Stimulated activated CD8-positive, alpha-beta memory T cell treated with anti-CD3 and anti-CD28 coated beads, Interleukin-15, amount 100 ng/mL, for 24 hours (primary cell): ENCODE measurements at places on chromosomes 12 and 14.

DNA sequence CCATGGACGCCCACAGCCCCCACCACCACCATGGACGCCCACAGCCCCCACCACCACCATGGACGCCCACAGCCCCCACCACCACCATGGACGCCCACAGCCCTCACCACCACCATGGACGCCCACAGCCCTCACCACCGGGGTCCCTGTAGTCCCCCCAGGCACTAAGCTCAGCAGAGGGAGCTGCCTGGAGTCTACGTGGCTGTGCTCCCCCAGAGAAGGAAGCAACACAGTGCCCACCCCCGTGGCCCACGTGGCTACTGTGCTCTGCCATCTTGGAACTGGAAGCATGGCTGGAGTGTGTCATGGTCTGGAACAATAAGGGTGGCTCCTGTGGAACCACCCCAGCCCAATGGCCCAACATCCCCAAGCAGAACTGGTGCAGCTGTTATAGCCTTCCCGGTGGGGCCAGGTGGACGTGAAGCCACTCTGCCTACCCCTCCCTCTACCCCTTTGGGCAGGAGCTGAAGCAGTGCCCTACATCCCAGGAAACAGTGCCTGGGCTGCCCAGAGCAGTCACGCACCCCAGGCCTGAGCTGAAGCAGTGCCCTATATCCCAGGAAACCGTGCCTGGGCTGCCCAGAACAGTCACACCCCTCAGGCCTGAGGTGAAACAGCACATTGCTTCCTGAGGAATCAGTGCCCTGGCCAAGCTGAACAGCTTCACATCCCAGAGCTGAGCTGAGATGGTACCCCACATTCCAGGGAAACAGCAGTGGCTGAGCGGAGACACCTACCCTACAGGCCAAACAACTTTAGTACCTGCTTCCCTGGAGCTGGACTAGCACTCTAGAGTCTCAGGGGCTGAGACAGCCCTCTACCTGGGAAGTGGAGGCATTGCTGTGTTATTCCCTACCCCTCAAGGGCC, 9.0 kb upstream of the SFSWAP start:
- no peak for DNase-seq

GRCh38 chr12:108297895-108298760, 41.0 kb downstream of the CMKLR1 start:
- DNase-seq: no peak

DNA sequence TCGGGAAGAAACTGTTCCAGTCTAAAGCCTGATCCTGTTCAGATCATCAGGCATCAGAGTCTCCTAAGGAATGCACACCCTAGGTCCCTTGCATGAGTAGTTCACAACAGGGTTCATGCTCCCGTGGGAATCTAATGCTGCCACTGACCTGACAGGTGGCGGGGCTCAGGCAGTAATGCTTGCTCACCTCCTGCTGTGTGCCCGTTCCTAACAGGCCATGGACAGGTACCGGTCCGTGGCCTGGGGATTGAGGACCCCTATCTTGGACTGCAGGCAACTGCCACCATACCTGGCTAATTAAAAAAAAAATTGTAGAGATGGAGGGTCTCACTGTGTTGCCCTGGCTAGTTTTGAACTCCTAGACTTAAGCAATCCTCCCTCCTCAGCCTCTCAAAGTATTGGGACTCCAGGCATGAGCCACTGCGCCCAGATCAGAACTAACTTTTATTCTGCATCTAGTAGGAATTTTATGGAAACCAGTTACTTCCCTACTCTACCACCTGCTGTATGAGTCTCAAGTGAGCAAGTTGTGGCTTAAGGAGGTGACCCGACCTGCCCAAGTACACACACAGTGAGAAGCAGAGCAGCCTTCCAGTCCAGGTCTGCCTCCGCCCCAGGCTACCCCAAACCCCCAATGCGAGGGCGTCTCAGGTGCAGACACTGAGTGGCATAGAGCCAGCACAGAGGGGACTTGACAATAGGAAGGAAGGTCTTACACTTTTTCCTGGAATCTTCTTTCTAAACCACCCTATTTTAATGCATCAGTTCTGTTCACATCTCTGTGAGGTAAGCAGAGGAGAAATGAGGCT, 2.5 kb upstream of the PAPLN start:
- no peak for DNase-seq

DNA sequence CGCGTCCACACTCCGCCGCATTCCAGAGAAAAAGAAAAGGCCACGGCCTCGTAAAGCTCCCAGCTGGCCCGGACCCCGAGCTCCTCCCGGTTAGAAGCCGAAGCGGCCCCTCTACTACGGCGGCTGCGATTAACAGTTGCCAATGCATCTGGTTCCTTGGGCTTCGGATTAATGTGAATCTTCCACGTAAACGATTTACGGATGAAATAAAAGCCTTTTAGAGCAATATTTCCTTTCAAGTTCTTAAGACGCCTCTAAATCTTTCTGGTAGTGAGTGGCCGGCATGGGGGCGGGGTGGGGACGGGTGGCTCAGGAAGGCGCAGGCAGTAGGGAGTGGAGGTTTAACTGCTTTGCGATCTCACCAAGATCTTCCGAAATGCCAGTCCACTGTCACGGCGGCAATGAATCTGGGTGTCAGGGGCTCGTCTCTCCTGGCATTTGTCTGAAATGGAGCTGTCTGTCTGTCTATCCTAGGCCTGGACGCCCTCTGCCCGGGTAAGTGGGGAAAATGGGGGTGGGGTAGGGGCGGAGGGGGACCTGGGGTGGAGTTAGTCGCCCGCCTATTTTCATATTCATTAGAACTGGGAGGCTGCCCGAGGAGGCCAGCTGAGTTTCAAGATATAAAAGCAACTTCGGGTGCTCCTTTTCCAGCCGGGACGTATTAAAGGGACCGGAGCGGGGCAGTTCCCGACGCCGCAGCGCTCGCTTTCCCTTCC, 413 bp upstream of the ALX1 start:
- DNase-seq: no peak

GRCh38 chr14:87380054-87380453, 612.9 kb downstream of the GALC start:
- DNase-seq: no peak
